ENCODE measurements at places on chromosomes 7 and 10.

DNA sequence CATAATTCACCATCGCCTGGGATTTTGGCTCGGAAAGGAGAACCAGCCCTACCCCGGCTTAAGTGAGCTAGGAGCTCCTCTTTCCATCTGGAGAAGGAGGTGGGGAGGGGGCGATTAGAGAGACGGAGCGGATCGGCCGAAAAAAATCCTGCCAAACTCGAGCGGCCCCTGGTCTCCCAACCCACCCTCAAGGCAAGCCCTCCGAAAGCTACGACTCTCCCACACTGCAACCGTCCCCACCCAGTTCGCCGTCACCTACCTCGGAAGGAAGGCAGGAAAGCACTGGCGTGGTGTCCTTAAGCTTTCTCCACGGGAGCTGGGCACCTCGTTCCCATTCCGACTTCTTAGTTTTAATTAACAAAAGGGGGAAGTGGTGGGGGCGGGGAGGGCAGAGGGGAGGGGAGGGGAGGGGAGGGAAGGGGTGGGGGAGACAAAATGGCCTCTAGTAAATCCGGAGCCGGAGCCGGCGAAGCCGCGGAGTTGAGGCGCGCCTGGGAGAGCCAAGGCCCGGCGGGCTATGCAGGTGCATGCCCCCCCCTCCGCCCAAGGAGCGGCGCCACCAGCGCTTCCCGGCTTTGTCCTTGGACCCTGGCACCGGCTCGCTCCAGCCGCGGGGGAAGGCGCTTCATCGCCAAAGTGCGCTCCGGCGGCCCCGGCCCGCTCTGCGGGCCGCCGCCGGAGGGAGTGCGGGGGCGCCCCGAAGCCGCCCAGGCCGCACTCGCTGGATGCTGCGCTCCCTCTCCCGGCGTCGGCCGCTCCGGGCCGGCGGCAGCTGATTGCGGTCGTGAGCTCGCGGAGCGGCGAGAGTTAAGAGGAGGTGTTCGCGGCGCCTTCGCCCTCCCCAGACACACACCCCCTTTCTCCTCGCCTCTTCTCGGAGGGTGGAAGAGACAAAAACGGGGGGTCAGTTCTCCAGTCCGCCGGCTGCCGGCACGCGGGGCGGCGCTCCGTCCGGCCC, at the start of gene LRRC4:
LRRC4 (minus strand) TSS at position 784 of the 958 bp plus-strand sequence. CDS start 797 bp downstream, outside the sequence.
- DNase-seq = peak; percentile 56

GRCh38 chr7:143369678-143370651, 7.5 kb upstream of the FAM131B start:
- DNase-seq = no peak

DNA sequence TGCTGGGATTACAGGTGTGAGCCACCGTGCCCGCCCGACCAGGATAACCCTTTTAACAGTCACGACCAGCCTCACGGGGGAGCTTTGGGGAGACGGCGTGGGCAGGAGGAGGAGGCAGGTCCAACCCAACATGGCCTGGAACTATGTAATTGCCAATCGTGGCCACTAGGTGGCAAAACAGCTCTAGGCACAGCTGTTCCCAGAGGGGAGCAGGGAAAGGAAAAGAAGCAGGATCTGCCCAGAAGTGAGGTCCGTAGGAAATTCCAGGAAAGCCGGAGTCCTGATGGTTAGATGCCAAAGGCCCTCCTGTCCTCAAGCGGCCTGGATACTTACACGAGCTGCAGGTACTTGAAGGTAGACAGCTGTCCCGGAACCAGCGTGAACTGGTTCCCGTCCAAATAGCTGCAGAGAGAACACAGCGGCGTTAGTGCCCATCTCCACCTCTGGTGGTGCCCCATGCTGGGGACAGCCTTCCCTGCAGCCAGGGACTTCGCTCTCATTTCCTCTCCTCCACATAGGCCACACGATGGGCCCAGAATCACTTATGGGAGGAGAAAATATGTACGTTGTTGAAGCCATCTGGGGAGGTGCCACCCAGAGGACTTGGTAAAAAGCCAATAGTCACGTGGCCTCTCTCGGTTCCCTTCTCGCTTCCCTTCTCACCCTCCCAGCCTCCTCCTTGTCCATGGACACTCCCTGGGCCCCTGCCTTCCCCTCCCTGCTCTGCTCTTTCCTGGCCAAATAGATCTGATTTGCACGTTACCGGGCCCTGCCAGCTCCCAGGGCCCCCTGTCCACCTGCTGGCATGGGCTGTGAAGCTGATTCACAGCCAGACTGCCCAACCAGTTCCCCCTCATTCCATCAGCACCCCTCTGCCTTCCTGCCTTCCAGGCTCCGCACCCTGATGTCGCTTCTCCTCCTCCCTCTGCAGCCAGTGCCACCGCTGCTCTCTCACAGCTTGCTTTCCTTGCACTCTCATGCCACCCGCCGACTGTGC, 148.1 kb downstream of the SLIT1 start:
- peak; percentile 77 for DNase-seq

DNA sequence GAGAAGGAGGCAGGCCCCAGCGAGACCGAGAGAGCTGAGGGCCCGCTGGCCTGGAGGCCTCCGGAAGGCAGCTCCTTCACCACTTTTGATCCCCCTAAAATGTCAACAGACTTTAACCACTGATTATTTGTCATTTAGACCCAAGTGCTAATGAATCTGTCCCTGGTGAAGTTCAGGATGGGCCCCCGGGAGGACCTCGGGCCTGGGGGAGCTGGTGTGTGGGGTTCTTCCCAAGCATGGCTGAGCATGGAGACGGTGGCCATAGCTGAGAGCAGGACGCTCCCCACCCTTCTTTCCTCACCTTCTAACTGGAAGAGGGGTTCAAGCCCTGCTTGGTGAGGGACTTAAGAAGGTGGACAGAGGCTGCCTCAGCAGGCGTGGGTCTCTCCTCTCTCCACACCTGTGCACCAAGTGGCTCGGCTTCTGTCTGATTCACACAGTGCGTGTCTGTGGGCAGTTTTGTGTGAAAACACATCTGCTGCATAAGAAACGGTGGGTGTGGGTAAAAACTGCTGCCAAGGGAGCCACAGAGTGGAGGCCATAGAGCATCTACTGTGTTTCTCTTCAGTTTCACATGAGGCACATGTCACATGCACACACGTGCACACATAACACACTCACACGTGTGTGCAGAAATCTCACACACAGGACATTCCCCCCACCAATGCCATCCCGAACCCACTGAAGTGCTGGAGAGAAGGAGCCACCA, 53.5 kb upstream of the VIPR2 start:
- DNase-seq = no peak

- DNase-seq = no peak
These were observed 110.3 kb downstream of the RNF133 start for GRCh38 chr7:122588621-122589020.

- DNase-seq = no peak
These were observed 85.8 kb downstream of the SEMA3A start for GRCh38 chr7:84108787-84109186.

- DNase-seq = no peak
These were observed 5.7 kb downstream of the LDB3 start for GRCh38 chr10:86673827-86674581.

GRCh38 chr7:35799846-35800717, 775 bp upstream of the SEPTIN7 start:
- DNase-seq = peak; percentile 91

- DNase-seq = no peak
These were observed 64.3 kb downstream of the MYL10 start for GRCh38 chr7:101564778-101565211.

GRCh38 chr10:58625070-58625469, 112.4 kb downstream of the BICC1 start:
- no peak for DNase-seq

Data from mesenchymal stem cell (in vitro differentiated cells and primary cell).